Mesothelial cell of epicardium (in vitro differentiated cells): ENCODE measurements at places on chromosomes 2 and 18.

DNA sequence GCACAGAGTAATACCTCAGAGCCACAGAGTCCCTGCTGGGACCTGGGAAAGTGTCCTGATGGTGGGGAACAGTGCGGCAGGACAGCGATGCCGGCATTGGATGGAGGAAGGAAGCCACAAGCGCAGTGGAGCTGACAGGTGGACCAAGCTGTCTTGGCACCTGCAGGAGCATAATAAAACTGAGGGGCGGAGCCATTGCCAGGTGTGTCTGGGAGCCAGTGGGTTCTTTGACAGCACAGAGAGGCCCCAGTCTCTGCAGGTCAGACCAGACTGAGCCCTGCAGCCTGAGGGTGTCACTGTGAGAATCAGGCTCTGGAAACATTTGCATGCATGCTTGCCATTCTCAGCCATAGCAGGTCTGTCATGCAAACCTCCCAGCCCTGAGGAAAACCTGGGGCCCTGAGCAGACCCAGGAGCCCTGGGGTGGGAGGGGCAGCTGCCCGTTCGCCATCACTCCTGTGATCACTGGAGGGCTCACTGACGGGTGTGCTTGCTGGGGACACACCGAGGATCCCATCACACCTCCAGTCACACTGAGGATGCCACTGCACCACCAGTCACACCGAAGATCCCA, 210.5 kb upstream of the HDAC4 start:
- no peak for DNase-seq

GRCh38 chr18:75130591-75131328, 78.2 kb downstream of the PTGR3 start:
- DNase-seq = no peak

DNA sequence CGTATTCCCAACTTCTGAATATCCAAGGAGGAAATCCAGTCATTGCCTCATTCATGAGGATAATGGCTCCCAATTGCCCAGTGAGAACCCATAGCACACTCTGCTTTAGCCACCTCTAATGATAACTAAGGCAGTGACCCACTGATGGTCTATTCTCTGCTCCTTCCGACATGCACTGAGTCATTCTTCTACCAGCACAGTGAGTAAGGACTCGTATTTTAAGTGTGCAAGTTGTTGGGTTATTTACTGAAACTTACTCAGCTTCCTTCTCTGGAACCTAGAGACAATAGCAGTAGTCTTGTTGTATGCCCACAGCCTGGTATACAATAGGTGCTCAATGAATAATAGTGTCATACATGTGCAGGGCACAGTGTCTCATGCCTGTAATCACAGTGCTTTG, 81.1 kb upstream of the ZNF397 start:
- no peak for DNase-seq

GRCh38 chr2:160794926-160795325, 301.3 kb upstream of the RBMS1 start:
- DNase-seq = no peak

DNA sequence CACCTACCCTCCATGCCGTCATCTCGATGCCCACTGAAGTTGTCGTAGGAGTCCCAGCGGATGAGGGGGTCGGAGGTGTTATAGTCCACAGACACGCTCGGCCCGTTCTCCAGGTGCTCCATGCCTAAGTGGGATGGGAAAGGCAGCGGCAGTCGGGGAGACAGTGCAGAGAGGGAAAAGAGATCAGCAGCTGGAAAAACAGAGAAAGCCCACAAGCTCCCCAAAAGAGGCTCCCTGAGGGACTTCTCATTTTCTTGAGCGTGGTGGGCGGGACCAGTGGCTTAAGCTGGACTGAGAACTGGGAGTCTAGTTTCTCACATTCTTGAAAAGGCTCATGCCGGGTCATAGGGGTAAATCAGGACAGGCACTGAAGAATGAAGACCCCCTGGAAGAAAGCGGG, 121.9 kb downstream of the TNS1 start:
- no peak for DNase-seq

DNA sequence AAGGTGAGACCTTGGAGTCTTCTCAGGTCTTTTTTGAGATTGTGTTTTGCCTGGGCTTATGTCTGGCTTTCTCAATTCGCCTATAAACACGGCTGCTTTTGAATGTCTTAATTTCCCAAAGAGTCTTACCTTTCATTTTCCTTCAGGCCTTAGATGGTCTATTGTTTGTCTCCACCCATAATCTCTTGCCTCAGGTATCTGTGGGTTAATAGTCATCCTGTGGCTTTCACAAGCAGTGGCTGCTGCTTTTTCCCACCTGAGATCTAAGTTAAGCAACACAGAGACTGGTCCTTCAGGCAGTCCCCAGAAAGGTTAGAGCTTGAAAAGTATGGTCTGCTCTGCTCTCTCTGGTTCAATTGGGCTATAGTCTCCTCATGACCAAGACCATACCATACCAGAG, 275.3 kb downstream of the INSIG2 start:
- no peak for DNase-seq

- DNase-seq = no peak
These were observed 558.3 kb upstream of the GCFC2 start for GRCh38 chr2:76268902-76269620.

GRCh38 chr18:12001421-12001820, 20.1 kb downstream of the IMPA2 start:
- DNase-seq = no peak

- DNase-seq = no peak
These were observed 684.4 kb downstream of the IRS1 start for GRCh38 chr2:226115102-226115831.

GRCh38 chr18:75200605-75201280, 8.2 kb downstream of the PTGR3 start:
- no peak for DNase-seq

GRCh38 chr2:164835302-164835701, 6.3 kb downstream of the COBLL1 start:
- DNase-seq = no peak

DNA sequence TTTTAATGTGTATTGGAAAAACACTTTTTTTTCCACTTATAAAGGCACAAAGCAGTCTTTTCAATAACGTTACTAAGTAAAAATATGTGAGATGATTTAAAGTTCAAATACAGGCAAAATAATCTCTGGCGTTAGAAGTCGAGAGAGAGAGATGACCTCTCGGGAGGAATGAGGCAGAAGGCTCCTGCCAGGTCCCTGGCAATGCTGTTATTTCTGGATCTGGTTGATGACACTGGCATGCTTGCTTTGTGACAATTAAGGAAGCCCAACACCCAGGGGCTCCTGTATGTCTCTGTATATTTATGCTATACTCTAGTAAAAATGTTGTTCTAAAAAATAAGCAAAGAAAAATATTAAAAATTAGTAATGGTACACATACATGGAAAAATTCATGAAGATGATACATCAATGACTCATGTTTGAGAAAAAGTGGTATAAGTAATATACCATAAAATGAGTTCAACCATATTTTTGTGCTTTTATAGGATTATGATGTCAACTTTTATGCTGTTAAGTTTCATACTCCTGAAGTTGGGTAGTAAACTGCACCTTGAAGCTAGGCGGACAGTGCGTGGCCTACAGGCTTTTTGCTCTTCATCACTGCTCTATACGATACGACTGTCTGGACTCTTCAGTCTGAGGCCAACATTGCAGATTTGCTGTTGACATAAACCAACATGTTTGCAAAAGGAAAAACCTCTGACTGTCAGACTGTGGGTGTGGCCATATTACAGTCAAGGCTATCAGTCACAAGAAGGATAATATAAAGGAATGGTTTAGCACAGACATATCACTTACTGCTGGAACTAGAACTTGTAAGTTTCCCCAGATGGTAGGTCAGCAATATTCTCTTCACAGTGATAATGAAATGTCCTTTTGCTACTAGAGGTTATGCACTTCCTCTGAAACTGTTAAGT, 19.8 kb downstream of the VPS4B start:
- no peak for DNase-seq

DNA sequence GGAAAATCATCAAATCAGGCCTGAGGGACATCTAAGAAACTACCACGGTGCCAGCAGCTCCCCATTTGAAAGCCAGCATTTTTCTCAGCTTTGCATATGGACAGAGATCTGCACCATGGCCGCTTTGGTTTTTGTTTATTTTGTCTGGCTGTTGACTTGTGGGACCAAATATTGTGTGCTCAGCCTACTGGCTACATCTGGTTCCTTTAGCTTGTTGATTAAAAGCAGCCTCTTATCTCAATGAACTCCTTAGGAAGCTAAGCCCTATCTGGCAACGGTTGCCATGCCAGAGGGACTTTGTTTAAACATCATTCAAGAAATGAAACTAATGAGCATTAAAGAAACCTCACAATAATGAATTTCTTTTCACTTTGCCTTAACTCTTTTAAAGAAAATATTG, 32.4 kb upstream of the CCDC150 start:
- DNase-seq = no peak

DNA sequence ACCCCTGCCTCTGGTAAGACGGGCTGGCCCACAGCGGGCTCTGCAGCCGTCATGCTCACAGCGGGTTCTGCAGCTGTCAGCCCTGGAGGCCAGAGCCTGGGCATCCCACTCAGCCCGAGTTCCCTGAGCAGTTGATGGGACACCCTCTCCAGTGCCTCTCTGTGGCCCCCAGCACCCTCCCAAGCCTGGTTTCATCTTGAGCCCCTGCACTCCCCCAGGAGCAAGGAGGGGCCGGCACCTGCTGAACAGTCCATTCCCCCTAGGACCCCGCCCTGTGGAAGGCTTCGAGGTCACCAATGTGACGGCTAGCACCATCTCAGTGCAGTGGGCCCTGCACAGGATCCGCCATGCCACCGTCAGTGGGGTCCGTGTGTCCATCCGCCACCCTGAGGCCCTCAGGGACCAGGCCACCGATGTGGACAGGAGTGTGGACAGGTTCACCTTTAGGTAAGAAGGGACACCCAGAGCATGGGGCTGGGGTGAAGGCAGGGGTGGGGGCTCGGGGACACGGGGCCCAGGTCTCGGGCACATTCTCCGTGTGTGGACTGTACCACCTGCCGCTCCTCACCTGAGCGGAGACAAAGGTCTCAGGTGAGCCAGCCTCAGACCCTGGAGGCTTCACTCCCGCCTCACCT, 34.5 kb downstream of the MTERF4 start:
- no peak for DNase-seq

DNA sequence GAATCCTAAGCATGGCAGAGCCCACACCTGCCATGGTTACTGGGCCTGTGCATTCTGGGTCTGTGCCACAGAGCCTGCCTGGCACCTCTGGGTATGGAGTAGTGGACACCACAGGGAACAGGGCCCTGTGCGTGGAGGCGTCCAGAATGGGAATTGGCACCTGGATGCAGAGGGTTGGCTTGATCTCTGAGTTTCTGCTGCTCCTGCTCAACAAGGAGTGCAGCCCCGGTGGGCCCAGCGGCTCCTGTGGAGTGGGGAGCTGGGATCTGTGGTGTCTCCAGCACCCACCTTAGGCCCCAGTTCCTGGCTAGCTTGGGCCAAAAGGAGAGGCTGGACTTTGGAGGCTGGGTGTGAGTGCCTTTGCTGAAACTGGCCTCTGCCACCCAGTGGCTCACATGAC, 7.9 kb upstream of the ANKRD62 start:
- no peak for DNase-seq

- no peak for DNase-seq
These were observed 28.7 kb downstream of the SRSF7 start for GRCh38 chr2:38722271-38723061.

- DNase-seq = no peak
These were observed 109.2 kb downstream of the NOL4 start for GRCh38 chr18:34115409-34116081.

- DNase-seq = no peak
These were observed 22.5 kb upstream of the REL start for GRCh38 chr2:60858897-60859311.
